ENCODE measurements at places on chromosomes 5 and 9.
A peak's percentile ranks its signal among the peaks of the same experiment; 100 is the strongest.

- no peak for ATAC-seq
Observed at GRCh38 chr9:19473605-19474004, 64.8 kb downstream of the ACER2 start.

GRCh38 chr9:99505936-99506335, 283.9 kb downstream of the SEC61B start:
- ATAC-seq: no peak

DNA sequence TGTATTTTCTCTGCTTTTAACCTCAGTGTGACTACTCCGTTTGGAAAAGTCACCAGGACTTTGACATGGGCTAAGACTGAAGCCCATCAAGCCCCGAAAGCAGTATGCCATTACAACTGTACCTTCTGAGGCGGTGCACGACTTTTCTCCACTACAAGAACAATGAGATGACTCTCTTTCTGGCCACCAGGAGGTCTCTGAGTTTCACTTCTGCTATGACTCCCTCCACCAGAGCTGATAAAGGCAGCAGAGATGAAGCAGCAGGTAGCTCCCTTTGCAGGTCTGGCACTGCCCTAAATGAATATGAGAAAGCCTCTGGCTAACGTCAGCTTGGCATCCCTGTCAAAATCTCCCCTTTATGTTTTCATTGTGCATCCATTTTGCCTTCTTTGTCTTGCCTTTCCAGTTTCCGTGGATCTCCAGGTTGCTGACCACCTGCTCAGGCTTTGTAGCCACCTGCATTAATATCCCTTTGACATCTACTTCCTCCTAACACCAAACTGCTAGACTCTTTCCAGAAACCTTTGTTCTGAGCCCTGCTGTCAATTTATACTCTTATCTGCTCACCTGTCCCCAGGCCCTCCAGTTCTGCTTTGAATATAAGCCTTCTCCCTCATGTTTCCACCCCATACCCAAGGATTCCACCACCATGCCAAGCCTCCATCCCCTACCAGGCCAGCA, 221.7 kb downstream of the ZNF608 start:
- peak; percentile 96 for ATAC-seq

- no peak for ATAC-seq
Observed at GRCh38 chr5:122770477-122770876, 4.4 kb upstream of the SNX2 start.

DNA sequence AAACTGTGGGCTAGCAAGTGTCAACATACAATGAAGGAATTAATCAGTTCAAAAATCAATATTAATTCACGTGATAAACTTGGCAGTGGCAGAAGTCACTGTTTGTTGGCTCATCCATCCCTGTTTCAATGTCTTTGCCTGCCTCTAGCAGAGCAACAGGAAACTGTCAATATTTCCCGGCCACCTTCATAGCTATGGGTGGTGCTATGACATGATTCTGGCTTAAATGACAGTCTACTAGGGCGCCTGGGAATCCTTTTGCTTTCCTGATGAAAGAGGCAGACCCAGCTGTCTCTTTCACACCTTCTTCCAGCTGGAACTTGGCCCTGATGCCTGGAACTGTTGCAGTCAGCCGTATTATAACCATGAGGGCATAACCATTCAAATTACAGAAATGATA, 72.1 kb upstream of the DNAH5 start:
- ATAC-seq: no peak
